Epithelial cell of proximal tubule (primary cell): ENCODE measurements at places on chromosomes 2 and 18. TPM values are rescaled to one million over a fixed set of nuclear protein-coding genes. Genes with fewer than 3 reads are reported as not detected.

GRCh38 chr2:36367895-36368353 is 12.3 kb downstream of the CRIM1 start:
- DNase-seq = no peak

DNA sequence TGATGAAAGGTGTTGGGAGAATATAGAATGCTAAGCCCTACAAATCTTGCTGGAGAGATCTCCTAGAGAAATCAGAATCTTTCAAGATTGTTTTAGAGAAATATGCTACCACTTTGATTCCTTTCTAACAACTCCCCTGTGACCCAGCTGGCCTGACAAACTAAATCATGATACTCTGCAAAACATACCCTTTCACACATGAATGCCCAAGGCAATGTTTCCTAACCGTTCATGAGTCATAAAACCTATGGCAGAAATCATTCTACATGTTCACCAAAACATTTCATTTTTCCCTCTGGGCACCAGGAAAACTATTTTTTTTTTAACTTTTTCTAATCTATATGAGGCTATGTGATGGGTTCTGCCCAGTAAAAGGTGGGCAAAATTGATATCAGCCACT is 77.8 kb upstream of the SETBP1 start:
- DNase-seq = no peak

DNA sequence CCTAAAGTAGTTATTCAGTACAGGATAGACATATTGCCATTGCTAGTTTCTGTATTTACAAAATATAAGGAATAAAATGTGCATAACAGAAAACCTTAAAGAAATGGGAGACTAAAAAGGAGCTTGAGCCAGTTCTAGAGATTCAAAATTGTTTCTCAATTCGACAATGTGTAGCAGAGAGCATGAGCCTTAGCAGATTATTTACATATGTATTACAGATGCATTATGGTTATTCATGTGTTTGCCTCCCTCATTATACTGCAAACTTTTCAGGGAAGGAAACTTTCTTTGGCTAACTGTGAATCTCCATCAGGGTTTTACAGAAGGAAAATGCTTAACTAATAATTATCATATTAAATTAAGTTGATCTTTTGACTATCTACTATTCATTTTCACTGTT is 854.4 kb upstream of the SLC39A10 start:
- DNase-seq = no peak

DNA sequence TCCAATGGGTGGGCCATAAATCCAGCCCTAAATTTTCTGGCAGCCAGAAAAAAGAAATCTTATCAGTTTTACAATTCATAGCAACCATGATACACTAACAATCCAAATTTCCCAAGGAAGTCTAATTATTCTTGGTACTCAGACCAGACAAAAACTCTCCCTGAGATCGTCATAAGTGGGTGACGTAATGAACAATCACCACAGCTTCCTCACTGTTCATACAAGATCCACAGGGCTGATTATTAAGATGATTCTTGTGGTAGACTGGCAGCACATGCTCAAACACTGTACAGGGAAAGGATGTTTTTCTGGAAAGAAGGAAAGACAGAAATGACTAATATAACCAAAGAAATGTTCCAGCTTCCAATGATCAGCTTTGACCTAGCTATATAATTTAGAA is 178.3 kb upstream of the CRIM1 start:
- no peak for DNase-seq

DNA sequence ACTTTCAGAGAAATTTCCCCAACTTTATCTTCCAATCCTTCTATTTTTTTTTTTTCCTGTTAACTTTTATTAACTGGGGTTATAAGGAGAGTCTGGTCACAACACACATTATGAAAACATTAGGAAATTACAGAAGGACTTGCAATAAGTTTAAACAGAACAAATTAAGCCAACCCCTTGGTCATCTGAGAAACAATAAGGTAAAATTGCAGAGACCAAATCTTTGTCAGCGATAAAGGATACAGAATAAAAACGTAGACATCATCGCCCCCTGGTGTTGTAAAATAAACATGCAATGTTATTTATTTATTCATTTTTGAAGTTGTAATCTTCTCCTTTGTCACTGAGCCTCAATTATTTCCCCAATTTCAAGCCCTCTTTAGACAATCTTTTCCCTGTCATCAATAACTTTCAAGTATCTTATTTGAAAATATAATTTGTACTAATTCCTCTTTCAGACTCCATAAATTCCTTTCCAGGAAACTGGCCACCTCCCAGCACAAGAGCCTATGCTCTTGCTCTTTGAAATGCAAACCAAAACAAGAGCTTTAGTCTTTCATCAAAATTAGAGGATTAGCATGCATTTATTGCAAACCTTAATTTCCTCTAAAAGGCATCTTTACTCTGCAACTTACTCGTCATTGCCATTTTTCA is 19.5 kb downstream of the G6PC2 start:
- no peak for DNase-seq

DNA sequence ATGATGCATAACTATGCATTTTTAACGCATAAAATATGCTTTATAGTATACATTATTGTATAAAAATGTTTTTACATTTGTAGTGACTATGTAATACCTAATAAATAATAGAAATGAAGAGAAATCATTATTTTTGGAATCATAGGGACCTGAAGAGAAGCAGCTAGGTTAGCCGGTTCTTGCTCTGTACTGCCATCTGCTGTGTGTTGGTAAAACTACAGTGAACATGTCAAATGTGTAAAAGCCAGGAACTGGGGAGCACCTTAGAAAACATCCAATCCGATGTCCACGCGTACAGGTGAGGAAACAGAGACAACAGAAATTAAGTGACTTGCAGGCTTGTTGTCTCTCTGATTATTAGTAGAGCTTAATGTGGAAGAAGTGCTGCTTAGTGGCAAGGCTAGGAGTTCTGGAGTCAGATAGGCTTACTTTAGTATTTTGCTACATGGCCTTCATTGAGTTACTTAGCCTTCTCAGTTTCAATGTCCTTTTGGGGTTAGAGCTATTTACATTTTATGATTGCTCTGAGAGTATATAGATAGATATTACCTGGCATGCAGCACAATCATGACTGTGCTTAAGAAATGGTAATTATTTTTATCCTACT is 386.5 kb downstream of the DLGAP1 start:
- no peak for DNase-seq

DNA sequence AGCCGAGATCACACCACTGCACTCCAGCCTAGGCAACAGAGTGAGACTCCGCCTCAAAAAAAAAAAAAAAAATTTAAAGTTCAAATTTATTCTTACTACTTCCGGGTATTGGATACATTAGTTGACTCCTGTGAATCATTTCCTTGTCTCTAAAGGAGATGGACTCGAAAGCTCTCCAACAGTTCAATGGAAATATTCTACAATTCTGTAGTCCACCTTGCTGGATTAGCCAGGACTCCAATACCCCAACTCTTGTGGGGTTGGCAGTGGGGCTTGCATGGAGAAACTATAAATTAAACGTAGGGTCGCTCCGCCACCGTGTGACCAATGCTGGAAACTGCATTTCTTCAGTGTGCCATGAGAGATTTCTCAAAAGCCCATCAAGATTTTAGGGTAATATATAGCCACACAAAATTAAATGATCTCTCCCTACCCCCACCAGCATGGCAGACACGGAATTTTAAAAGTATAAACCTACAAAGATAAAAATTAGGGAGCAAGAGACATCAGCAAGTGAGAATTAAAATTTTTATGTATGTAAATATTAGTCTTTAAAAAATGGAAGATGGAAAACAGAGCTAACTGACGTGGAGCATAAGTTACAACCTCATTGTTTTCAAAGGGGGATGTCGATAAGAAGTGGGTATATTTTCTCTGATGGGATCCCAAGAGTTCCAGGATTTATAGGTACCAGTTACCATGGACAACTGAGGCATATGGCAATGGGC is 27.8 kb upstream of the GAREM2 start:
- no peak for DNase-seq

DNA sequence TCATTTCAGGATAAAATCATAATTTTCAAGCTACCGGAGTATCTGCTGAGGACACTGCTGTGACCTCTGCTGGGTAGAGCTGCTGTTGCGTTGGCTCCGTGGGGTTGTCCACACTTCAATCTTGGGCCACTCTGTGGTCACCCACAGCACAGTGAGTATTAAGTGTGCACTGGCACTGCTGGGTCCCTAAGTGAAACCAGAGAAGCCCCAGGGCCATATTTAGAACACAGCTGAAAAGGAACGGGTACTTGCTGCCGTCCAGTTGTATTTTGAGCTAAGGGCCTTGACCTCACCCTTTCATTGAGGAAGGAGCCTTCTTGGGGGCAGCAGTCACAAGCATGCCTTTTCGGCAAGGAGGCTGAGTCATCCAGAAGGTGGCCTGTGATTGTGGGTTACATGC is 10.1 kb downstream of the SLC9A4 start:
- DNase-seq = no peak

- DNase-seq = no peak
Measured at GRCh38 chr2:38160516-38160915, 84.6 kb upstream of the CYP1B1 start.

GRCh38 chr2:71277536-71278103 is 50.7 kb upstream of the PAIP2B start:
- DNase-seq = no peak

DNA sequence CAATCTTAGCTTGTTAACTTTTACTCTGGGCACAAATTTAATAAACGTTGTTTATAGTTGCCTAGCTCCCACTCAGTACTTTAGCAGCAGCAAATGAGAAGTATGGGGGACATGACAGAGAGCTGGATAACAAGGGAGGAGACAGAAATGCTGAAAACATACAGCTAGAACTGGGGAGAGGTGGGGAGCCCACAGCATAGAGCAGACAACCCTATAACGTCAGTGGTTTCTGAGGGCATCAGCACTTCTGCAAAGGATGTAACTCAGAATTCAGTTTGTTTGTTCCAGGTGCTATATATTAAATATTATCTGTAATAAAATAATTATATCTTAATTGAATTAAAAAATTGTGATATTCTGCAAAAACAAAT is 1098.7 kb upstream of the FANCL start:
- DNase-seq = no peak

GRCh38 chr2:4272261-4272858 is 569.0 kb downstream of the DCDC2C start:
- DNase-seq = no peak

- DNase-seq = no peak
Measured at GRCh38 chr18:73264562-73264921, 396.8 kb upstream of the NETO1 start.

GRCh38 chr2:65137197-65137775 is 7.4 kb upstream of the RAB1A start:
- DNase-seq = no peak

GRCh38 chr18:66640431-66640830 is 36.5 kb upstream of the CDH19 start:
- DNase-seq = no peak

TBR1 gene
- not detected in 2 replicates for total RNA-seq

POMC gene
- total RNA-seq = 0.75 and 4.5 TPM in 2 replicates

REG3A gene
- total RNA-seq = not detected in 2 replicates

OSR1 gene
- not detected in 2 replicates for total RNA-seq

VWC2L gene
- total RNA-seq = not detected in 2 replicates

UGT1A10 gene
- not detected in 2 replicates for total RNA-seq

LTBP1 gene
- total RNA-seq = 10.5 and 43.9 TPM in 2 replicates

LRRTM4 gene
- not detected in 2 replicates for total RNA-seq

CRYGB gene
- total RNA-seq = not detected in 2 replicates

ZNF385B gene
- total RNA-seq = under 0.01 and 0.69 TPM in 2 replicates

SEPTIN10 gene
- total RNA-seq = 64.0 and 80.6 TPM in 2 replicates

COL6A3 gene
- 1.7 and 13.0 TPM in 2 replicates for total RNA-seq

STPG4 gene
- total RNA-seq = 0.58 TPM in 1 of 2 replicates, not detected in the other
